ENCODE measurements at places on chromosomes 7 and 10. TPM values are rescaled to one million over a fixed set of nuclear protein-coding genes. Genes with fewer than 3 reads are reported as not detected.

- peak; percentile 69 for DNase-seq
Measured at GRCh38 chr10:79938728-79939406, 10.0 kb downstream of the SFTPD start.

DNA sequence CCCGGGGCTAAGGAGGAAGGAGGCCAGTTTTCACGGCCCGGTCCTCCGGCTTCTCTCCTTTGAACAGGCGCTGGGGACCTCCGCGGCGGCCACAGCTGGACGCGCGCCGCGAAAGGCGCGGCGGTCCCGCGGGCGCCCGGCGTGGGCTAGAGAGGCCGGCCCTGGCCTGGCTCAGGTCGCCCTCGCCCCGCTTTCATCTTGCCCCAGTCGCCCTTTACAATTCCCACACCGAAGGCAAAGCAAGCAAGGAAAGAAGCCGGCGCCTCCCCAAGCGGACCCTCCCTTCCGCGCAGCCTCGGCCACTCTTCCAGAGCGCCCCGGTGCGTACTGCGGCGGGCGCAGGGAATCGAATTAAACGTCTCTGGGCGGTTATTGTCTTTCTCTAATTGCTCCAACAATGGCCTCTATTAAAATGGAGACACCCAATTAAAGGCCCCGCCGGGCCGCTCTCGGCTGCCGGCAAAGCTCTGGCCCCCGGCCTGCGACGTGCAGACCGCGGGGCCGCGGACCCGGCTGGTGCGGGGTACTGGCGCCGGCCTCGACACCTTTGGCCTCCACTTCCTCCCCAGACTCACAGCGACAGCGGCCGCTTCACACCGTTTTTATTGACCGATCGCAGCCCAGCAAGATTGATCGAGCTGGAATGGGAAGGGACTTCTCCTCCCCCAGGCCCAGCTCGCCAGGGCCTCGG, 4.5 kb upstream of the GATA3 start:
- DNase-seq: no peak

GRCh38 chr7:43757073-43757720, 1.3 kb upstream of the BLVRA start:
- no peak for DNase-seq

- no peak for DNase-seq
Measured at GRCh38 chr10:61840403-61840802, 61.1 kb upstream of the ARID5B start.

COL28A1 gene
- total RNA-seq: 1.9 TPM

GRCh38 chr7:121420976-121421375, 24.9 kb upstream of the FAM3C start:
- DNase-seq: no peak

- no peak for DNase-seq
Measured at GRCh38 chr10:2414039-2414438, 653.3 kb upstream of the PFKP start.

INSYN2A gene
- total RNA-seq: not detected

DNA sequence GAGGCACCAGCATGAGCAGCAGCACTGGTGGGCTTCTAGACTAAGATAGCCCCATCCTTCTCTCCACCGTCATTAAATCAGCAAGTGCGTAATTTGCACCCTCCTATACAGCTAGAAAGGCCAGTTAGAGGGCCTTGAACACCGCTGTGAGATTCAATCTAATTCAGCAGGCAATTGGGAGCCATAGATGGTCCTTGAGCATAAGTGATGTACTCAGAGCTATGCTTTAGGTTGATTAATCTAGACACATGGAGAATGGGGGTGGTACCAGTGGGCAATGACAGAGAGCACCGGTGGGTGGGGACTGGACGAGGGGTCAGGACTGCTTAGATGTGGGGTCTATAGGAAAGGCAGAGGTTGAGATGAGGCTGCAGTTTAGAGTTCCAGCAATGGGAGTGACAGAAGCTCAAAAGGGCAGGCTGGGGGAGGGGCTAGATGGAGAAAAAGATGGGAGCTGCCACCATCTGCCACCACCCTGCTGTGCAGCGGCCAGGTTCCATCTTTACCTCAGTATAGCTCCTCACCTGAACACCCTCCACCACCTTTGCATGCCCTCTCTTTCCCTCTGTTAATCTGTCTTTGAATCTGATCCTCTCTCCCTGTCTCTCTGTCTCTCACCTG, 87.3 kb downstream of the C10orf105 start:
- no peak for DNase-seq

DNA sequence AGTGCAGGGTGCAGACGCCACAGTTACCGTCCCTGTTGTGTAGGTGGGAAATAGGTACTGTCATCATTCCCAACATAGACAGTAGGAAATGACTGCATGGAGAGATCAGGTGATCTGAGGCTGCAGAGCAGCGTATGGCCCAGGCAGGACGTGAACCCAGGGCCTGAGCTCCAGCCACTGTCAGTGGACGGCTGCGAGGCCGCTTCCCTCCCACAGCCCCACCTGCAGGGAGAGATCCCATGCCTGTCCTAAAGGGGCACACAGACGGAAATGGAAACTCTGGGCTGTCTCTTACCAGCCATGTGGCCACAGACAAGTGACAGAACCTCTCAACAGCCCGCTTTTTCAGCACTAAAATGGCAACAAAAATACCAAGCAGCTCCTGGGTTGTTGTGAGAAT, 44.5 kb upstream of the MNX1 start:
- no peak for DNase-seq

DNA sequence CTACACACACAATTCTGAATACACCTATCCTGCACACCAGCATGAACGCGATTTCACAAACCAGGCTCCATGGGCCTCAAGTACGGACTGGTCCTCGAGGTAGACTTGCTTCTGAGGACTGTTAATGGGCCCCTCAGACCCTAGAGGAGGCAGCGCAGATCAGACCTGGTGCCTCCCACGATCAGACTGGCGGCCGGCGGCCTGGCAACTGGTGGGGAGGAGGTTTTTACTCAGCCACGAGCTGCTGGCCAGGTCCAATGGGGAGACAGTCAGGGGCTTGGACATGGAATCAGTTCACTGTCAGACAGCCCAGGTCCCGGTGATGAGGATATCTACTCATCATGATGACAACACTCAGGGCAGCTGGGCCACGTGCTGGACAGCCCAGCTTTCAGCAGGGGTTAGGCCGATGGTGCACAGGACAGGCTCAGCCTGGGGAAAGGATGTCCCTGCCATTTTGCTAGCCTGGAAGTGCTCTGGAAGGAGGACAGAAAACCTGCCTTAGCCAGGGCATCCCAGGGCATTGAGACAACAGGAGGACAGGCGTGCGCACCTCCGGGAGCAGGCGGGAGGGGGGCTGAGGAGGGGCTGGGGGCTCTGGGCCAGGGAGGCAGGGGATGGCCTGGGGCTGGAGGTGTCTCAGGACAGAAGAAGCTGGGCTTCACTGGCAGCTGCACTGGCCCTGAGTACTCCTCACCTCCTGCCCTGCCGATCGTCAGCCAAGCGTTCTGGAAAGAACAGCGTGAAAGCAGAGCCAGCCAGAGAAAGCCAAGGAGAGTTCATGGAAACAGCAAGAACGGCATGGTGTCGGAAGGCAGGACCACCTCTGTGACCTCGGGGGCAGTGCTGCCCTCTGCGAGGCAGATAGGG, 48.0 kb upstream of the RASGEF1A start:
- no peak for DNase-seq

GRCh38 chr10:33229252-33229948, 105.1 kb downstream of the NRP1 start:
- no peak for DNase-seq

SSC4D gene
- total RNA-seq: 10.7 TPM

DNA sequence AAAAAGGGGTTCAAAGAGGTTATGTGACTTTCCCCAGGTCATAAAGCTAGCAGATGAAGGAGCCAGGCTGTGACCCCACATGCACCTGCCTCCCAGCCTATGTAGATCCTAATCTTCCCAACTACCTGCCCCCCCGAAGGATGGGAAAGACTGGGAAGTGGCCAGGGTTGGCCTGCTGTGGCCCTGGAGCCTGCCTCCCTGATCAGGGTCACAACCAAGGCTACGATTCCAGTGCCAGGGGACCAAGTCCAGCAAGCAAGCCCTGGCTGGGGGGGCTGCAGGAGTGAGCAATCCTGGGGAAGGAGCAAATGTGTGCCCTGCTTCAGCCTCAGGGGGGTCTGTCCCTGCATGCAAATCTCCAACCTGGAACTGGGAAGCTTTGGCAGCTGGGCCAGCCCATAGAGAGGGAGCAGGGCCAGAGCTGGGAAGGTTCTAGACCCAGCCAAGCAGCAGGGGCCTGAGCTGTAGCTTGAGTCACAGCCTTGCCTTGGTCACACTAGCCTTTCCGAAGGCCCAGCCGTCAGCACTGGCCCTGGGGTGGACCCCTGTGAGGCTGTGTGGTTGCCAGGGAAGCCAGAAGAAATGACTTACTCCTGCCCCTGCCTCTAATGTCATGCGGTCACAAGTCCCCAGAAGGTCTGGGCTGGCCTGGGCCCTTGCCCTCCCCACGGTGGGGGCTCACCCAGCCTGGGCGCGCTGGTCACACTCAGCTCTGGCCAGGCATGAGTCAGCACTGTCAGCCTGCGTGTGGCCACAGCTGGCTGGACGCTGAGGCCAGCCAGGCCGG, 96.4 kb upstream of the ZMIZ1 start:
- DNase-seq: peak; percentile 95

PON1 gene
- total RNA-seq: 2.2 TPM

- no peak for DNase-seq
Measured at GRCh38 chr10:9596368-9596920, 1421.2 kb upstream of the CELF2 start.

- DNase-seq: no peak
Measured at GRCh38 chr7:29480934-29481651, 82.5 kb upstream of the PRR15 start.

DNA sequence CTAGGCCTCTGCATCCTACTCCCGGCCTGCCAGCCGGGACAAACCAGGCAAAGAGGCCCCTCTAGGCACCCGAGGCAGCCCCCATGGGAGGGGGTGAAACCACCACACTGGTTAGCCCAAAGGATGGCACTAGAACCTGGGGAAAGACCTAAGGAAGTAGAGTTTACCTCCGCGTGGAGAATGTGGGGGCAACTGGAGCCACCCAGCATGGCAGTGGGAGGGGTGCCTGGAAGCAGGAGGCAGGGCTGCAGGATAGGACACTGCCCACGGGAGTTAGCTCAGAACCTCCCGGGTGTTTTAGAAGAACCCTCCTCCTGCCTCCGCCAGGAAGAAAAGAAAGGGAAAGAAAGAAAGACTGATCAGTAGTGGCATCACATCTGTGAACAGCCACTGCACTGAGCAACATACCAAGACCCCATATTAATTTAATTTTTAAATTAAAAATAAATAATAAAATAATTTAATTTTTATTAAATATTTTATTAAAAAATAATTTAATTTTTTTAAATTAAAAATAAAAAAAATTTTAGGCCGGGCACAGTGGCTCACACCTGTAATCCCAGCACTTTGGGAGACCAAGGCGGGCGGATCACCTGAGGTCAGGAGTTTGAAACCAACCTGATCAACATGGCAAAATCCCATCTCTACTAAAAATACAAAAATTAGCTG, 11.2 kb downstream of the AIFM2 start:
- no peak for DNase-seq

PNLIPRP3 gene
- not detected for total RNA-seq

GRCh38 chr10:77666821-77667220, 29.2 kb upstream of the KCNMA1 start:
- DNase-seq: no peak

- no peak for DNase-seq
Measured at GRCh38 chr10:102450124-102450373, 1.3 kb downstream of the C10orf95 start.

DNA sequence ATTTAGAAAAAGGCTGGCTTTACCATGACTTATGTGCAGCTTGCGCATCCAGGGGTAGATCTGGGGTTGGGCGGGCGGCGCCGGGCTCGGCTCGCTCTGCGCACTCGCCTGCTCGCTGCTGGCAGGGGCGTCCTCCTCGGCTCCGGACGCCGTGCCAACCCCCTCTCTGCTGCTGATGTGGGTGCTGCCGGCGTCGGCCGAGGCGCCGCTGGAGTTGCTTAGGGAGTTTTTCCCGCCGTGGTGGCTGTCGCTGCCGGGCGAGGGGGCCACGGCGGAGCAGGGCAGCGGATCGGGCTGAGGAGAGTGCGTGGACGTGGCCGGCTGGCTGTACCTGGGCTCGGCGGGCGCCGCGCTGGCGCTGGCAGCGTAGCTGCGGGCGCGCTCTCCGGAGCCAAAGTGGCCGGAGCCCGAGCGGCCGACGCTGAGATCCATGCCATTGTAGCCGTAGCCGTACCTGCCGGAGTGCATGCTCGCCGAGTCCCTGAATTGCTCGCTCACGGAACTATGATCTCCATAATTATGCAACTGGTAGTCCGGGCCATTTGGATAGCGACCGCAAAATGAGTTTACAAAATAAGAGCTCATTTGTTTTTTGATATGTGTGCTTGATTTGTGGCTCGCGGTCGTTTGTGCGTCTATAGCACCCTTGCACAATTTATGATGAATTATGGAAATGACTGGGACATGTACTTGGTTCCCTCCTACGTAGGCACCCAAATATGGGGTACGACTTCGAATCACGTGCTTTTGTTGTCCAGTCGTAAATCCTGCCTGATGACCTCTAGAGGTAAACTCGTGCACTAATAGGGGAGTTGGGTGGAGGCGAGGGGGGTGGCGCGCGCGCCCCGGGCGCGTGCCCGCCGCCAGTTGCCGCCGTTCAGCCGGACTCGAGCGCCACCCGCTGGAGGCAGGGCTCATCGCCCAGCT, at the start of gene HOXA5:
Gene HOXA5 (minus strand): TSS at position 659 of the 927 bp plus-strand sequence. CDS start 74 bp downstream, at position 585.
- peak; percentile 90 for DNase-seq

GRCh38 chr7:140235114-140235513, 58.3 kb upstream of the KDM7A start:
- DNase-seq: no peak

GRCh38 chr7:100538348-100538653, 702 bp upstream of the AGFG2 start:
- no peak for DNase-seq

DNA sequence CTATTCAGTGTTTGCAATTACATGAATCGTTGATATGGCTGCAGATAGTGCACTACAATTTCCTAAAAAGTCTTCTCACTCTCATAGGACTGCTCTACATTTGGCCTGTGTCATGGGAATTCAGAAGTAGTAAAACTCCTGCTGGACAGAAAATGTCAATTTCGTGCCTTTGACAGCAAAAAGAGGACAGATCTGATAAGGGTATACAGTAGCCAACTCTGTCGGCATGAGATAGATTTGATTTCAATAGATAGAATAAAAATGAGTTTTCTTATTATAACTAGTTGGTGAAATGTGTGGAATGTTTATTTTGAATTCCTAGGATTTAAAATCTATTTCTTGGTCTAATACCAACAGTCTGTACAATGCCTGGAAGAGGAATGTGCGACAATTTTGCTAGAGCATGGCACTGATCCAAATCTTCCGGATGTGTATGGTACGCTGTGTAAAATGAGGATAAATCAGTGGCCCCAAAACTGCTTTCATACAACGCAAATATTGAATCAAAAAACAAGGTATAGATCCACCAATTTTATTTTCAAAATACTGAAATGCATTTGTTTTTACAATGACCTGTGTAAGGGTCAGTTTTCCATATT, 133.5 kb upstream of the CDK13 start:
- DNase-seq: no peak

FAM20C gene
- 2.8 TPM for total RNA-seq

GRCh38 chr7:104894726-104895521, 119.1 kb upstream of the KMT2E start:
- DNase-seq: no peak

LRIT2 gene
- not detected for total RNA-seq

All from adrenal gland (tissue), 19 donors.